NCI-H146 (cell line): ENCODE measurements at places on chromosomes 3 and 15.

- DNase-seq = no peak
Observed at GRCh38 chr3:52090131-52090932, 34.0 kb upstream of the DUSP7 start.

- DNase-seq = no peak
Observed at GRCh38 chr15:36831125-36831903, 251.9 kb downstream of the CDIN1 start.

DNA sequence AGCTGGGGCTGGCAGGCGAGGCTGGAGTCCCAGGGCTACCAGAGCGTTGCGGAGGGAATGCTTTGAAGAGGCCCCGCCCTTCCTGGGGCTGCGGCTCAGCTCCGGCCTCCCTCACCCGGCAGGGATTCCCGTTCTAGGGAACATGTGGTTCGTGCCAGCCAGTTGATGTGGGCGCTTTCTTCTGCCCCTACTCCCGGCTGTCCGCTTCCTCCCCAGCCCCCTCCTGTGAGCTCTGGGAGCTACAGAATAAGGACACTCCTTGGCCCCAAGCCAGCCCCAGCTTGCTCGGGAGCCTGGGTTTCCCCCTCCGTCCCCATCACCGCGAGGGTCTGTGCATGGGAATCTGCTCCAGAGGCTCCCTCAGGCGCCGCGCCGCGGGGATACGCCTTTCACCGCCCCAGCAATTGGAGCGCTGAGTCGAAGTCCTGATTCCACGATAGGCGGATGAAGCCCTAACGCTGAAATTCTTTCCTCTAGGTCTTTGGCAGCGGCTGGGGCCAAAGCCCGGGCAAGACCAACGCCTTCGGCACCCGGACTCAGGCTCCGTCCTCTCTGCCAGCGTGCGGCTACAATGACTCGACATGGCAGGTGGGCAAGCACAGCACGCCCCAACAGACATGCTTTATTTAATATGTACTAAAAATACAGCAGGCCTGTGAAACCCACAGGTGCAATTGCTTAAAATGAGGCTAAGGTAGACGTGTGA, 69.5 kb downstream of the KLF15 start:
- DNase-seq = peak; percentile 71

- DNase-seq = no peak
Observed at GRCh38 chr3:136714020-136714419, 38.2 kb downstream of the STAG1 start.

DNA sequence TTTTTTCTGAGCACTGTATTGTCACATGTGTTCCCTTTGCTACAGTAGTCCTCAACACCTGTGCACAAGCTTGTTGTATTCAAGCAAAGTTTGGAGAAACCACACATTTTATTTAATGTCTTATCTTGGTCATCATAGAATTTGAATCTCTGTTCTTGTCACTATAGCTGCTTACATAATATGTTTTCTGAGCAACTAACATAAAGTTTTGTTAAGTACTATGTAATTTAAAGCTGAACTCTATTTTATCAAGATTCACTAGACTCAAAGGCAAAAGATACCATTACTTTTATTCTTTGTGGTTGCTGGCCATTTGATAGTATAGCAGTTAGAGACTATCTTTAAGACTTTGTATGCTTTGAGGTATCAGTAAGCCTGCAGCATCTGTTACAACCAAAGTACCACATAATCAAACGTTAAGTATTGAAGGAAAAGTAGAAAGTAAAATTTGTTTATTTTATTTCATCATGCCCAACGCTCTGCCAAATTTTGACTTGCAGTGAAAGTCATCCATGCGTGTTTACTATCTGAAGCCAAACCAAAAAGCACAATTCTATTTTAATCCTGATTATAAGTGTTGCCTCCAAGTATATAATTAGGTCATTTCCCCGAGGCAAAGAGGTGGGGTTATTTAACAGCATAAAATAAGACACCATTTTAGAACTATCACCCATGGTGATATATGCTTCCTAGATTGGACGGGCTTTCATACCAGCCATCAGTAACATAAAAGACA, 10.3 kb upstream of the ABHD10 start:
- DNase-seq = no peak

DNA sequence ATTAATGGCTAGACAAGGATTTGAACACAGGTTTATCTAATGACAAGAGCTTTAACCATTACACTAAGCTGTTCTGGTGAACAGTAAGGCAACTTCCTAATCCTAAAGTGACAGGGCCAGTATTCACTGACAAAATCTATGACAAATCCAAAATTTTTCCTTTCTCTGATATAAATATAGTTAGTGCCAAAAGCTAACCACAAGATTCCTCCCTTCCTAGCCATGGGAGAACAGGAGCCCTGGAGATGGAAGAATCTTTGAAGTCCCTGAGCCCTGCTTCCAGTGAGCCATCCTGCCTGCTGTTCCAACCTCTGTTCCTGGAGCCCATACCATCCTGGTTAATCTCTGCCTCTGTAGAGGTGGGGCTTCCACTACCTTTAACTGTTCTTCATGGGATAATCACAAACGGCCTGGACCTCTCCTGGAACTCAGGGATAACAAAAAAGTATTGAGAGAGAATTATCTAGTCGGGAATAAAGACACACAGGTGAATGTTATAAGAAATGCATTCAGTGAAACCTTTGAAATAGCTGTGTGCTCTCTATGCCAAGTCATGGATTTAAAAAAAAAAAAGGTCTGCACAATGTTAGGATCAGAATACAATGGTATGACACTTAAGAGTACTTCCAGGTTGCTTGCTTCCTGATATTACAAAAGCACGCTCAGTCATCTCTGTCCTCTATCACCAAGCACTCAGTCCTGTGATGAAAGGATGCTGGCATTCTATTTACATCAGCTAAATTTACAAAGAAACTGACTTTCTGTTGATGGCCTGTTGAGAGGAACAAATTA, 235.8 kb downstream of the SUCLG2 start:
- DNase-seq = no peak

- DNase-seq = no peak
Observed at GRCh38 chr15:76196269-76197231, 114.7 kb downstream of the ETFA start.

DNA sequence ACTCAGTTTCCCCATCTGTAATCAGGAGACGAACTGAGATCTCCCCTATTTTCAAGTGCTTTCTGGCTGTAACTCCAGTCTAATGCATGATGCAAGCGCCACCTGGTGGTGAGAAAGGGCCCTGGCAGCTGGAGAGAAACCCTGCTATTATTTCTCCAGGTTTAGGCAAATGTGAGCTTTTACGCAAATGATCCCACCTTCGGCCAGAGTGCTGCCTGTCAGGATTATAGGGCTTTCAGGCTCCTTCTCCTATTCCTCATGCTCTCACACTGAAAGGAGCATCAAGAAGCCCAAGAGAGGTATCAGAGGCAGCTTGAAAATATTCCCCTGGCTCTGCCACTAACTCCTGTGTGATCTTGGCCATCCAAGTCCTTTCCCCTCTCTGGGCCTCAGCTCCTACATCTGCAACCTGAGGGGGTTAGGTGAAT, 93.9 kb upstream of the RASGRF1 start:
- peak; percentile 42 for DNase-seq

DNA sequence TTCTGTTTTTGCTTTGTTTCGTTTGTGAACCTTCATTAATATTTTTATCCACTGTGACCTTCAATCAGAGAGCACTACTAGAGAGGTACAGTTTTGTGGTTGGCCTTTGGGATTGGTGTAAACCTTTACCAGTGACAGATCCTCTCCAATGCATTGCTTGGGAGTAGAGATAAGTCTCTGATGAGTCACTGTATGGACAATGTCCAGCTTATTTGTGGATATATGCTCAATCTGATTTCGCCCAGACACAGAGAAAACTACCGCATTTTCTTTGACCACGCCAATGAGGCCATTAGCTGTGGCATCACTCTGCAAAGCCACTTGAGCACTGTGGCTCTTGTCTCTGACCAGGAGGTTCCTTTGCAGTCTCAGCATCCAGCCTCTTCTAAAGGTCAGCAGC, 964.7 kb downstream of the TUSC7 start:
- DNase-seq = no peak

GRCh38 chr3:13040361-13041074, 32.7 kb downstream of the IQSEC1 start:
- DNase-seq = no peak

GRCh38 chr15:83396101-83396500, 51.0 kb upstream of the SH3GL3 start:
- DNase-seq = no peak

DNA sequence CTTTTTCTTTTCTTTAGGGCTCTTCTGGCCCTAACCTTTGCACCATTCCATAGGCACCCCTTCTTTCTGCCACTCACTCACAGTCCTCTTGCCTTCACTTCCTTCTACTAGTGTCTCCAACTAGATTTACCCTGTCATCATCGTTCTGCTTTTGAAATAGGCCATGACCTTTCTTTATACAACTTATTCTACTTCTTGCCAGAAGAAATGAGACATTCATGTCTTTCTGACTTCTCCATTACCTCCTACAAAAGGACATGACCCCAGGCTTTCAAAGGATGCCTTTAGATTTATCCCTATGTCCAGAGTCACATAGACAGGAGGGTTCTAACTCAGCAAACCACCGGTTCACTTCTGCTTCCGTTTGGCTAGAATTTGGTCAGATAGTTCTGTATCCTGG, 336.4 kb upstream of the LRRFIP2 start:
- DNase-seq = no peak

GRCh38 chr15:68994981-68995761, 19.3 kb upstream of the NOX5 start:
- no peak for DNase-seq

DNA sequence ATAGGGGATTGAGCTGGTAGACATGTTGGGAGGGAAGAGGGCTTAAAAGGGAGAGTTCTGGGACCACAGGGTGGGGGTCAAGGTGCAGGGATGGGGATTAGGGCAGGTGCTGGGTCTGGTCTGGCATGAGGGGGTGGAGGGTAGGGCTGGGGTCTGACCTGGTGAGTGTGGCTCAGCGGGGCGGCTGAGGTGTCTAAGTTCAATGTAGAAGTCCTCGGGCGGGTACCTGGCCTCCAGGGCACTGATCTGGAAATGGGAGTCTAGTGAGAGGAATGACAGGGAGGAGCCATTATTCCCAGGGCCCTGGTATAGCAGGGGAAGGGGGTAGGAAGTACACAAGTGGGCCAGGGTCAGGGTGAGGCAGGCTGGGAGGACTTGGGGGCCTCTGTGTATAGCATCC, 39.6 kb downstream of the RAB11A start:
- no peak for DNase-seq

DNA sequence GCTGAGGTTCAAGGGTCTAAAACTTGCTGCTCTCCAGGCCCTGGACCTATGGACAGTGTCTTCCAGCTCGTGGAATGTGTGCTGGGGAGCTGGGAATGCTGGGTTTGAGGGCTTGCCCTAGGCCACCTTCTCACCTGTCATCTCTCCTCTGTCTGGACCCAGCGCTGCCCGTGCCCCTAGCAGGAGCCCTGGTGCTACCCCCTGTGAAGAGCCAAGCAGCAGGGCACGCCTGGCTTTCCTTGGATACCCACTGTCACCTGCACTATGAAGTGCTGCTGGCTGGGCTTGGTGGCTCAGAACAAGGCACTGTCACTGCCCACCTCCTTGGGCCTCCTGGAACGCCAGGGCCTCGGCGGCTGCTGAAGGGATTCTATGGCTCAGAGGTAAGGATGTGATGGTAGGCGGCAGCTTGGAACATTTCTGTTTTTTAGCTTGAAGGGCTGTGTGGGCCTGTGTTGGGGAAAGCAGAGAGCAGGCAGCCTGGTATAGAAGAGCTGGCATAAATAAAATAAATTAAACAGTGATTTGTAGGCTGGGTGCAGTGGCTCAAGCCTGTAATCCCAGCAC, 5.1 kb downstream of the CHRD start:
- no peak for DNase-seq

GRCh38 chr3:52874160-52874701, 23.1 kb downstream of the STIMATE start:
- DNase-seq = no peak

DNA sequence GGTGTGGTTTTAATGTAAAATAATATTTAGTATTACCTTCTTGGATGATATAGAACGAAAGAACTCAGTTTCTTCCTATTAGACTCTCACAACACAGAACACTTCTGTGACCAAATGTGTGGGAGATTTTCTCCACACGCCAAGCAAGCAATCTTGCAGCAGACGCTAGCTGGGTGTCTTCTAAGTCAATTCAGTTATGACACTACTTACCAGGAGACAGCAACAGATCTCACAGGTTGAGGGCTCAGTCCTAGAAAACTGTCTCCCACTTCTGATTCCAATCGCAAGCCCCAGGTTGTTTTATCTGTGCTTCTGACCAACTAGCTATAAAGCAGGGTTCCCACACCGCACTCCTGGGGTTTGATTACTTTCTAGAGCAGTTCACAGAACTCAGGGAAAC, 41.2 kb downstream of the HERC1 start:
- no peak for DNase-seq

- no peak for DNase-seq
Observed at GRCh38 chr3:449711-450110, 253.1 kb downstream of the CHL1 start.

DNA sequence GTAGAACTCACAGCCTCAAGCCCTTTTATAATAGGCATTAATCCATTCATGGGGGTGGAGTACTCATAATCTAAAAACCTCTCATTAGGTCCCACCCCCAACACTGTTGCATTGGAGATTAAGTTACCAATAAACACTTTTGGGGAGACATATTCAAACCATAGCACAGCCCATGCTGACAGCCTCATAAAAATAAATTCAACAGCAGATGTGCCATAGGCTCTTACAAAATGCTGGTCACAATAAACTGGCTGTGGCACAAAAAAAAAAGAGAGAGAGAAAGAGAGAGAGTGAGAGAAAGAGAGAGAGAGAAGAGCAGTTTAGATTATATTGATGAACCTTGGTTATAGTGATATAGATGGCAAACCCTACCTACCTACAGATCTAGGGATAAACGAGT, 1000.9 kb downstream of the TUSC7 start:
- DNase-seq = no peak

DNA sequence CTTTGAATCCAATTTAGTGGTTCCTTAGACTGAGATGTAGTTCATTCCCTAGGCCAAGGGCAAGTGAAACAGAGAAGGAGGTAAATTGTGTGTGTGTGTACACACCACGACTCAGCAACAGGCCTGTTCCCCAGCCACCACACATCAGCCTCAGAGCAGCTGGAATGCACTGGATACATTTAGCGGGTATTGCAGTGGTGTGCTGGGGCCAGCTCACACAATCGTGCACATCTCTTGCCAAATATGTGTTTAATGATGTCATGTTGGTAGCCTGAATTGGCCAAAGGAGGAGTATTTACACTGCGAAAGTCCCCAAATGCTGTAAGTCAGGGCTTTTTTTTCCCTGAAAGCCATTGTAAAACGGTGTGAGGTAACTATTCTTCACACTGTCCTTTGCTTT, 82.3 kb downstream of the RBPMS2 start:
- no peak for DNase-seq

DNA sequence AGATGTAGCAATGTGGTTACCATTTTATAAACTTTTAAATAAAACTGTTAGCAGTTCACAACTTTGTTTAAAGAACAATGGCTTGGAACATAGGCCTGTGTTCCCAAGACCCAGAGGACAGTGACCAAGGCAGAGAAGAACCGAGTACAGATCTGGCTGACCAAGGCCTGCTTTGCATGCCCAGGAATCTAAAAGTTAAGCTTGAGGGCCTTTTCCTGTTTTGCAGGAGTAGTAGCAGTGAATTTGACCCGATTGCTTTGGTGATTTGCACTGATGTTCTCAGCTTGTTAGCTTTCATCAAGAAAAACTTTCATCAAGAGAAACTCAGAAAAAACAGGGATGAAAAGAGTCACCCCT, 9.9 kb downstream of the FILIP1L start:
- no peak for DNase-seq
